ENCODE measurements at places on chromosomes 11 and 22.

DNA sequence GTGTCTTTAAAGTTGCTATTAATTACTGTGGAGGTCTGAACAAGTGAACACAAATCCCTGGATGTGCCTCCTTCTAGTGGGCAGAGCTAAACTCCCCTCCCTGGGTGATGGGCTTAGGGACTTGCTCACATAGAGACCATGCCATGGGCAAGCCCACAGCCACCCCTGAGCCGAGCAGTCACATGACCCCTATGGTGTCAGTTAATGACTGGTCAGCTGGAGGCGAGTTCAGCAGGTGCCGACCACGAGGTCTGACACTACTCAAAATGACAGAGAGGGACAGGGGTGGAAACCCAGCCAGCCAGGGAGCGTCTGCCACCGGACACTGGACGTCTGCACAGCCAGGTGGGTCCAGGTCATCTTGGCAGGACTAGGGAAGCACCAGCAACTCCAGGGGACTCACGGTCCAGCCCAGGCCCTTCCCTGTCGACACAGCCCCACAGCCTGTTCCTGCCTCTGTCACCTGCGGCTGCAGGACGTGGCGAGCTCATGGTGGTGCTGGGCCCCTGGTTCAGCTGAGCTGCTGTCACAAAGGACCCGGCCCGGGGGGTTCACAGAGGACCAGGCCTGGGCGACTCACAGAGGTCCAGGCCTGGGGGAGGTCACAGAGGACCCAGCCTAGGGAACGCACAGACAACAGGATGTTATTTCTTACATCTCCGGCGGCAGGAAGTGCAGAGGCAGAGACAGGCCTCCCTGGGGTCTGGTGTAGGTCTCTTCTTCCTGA lies 135.0 kb downstream of the BRD1 start:
- no peak for DNase-seq

GRCh38 chr11:35388061-35388460 lies 31.3 kb downstream of the SLC1A2 start:
- DNase-seq = no peak

DNA sequence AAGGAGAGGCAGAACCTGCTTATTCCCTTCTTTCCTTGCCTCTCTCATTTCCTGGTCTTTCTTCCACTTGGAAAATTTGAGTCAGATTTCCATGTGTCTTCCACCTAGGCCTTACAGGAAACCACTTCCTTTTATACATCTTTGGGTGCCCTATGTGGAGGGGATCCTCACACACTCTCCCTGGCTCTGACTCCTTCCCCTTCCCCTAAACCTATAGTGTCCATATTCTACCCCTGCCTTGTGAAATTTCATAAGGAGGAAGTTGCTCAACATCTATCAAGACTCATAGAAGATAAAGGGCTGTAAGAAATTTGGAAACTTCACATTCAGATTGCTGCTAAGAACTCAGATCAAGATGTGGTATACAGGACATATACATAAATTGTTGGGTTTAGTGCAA lies 20.4 kb downstream of the TUG1 start:
- no peak for DNase-seq

DNA sequence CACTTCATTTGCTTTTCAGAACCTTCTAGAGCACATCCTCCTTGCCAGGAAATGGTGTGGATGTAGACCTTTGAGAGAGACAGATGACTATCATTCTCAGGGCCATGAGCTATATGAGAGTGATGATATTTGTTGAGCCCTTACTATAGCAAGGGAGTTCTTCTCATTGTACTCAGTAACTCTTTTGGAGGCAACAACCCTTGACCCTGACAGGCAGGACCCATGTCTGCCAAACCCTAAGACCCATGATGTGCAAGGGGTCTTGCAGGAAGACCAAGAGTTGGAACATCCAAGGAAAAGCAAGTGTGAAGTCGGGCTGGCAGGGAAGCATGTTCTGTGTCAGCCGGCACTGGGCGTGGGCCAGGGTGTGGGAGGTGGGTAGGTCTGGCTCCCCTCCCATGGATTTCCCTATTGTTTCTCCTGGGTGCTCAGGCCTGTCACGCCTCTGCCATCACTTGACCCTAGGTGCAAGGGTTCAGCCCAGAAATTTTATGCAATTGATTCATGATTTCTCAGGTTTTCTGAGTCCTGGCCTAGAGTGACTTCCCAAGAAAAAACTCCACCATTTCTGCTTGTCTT lies 1.2 kb downstream of the FOLR3 start:
- no peak for DNase-seq

DNA sequence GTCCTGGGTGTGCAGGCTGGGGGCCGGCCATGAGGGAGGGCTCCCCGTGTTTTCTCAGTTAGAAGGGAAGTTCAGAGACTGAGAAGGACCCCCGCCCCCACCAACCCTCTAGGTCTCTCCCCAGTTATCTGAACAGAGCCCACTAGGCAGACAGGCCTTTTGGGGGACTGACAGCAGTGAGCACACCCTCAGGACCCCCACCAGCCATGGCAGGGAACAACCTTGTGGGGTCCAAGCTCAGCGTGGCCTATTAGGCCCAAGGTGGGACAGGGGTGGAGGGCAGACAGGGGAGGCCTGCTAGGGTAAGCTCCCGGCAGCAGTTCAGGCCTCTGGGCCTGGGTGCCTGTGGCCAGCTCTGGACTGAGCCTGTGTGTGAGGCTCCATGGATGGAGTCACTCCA lies 5.6 kb downstream of the LRRC75B start:
- no peak for DNase-seq

DNA sequence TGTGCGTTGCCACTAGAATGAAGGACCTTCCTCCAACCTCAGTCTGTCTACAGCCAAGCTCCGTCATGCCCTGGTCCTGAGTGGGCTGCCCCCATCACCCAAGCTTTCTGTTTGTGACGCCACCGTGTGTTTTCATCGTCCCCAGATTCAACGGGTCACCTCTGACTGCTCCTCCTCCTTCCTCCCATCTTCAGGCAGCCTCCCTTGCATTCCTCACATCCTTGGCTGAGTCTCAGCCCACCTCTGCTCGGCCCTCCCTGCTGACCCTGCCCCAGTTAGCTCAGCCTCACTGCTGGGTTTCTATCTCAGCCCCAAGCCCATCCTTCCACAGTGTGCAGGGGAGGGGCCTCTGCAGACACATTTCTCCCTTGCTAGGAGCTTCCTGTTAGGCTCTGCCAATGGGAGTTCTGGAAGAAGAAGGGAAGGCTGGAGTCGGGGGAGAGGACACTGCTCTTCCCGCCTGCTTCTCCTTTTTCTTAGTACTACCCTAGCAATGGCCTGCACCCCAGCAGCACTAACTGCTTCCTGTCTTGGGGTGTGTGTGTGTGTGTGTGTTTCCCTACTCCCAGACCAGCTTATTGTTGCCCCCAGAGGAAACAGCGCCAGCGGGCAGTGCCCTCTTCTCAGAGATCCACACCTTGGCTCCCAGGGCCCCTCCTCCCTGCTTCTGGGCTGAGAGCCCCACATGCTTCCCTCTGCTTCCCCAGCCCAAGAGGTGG lies 5.2 kb downstream of the IFT27 start:
- no peak for DNase-seq

GRCh38 chr11:109584001-109584972 lies 162.3 kb downstream of the C11orf87 start:
- no peak for DNase-seq

DNA sequence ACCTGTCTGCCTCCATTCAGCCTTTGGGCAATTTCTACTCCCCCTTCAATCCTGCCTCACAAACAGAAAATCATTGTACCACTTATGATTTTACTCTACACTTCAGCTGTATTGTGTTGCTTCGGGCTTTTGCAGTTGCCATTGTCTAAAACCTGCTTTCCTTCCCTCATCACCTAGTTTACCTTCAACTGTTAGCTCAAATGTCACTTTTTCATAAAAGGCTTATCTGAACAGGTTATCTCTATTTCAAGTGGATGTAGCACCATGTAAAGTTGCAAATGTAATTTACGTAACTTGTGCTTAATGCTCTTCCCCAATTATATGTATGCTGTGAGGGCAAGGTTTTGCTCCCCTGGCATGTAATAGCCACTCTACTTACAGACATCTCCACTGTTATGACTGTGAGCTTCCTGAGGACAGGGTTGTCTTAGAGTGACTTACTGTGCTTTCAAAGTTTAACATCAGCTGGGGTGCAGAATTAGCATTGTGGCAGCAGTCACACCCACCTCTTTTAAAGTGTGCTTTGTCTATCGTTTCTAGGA lies 5.4 kb downstream of the RPS25 start:
- DNase-seq = no peak

GRCh38 chr22:23137905-23138561 lies 3.8 kb downstream of the RSPH14 start:
- no peak for DNase-seq

GRCh38 chr11:58965246-58965985 lies 26.1 kb downstream of the GLYATL1 start:
- DNase-seq = peak; percentile 77

GRCh38 chr11:88231894-88232482 lies 56.7 kb upstream of the RAB38 start:
- DNase-seq = no peak

DNA sequence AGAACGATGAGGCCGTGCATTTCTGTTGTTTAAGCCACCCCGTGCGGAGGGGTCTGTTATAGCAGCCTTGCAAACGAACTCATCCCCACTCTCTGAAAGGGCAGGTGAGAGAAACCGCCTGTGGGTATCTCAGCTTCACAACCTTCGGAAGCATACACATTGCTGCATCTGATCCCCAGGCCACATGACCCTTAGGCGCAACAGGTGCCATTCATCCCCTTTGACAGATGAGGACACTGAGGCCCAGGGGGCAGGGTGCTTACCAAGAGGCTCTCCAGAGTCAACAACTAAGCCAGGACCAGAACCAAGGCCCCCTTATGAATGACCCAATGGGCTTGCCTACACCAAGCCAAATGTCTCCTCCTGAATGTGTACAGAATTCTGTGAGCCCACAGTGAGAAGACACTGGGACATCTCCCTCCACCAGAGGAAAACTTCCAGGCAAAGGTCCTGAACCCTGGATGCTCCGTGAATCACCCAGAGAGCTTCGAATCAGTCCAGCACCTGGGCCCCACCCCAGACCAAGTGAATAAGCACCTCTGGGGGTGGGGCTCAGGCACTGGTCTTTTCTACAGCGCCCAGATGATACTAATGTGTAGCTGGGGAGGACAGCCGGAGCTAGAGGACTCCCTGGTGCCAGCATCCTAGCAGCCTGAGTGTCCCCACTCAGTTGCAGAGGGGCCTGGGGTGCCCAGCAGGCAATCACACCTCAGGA lies 83.2 kb downstream of the BUD13 start:
- no peak for DNase-seq

- DNase-seq = no peak
Observed at GRCh38 chr22:27382947-27383346, 418.6 kb downstream of the MN1 start.

- no peak for DNase-seq
Observed at GRCh38 chr11:14388352-14388751, 29.4 kb upstream of the RRAS2 start.

DNA sequence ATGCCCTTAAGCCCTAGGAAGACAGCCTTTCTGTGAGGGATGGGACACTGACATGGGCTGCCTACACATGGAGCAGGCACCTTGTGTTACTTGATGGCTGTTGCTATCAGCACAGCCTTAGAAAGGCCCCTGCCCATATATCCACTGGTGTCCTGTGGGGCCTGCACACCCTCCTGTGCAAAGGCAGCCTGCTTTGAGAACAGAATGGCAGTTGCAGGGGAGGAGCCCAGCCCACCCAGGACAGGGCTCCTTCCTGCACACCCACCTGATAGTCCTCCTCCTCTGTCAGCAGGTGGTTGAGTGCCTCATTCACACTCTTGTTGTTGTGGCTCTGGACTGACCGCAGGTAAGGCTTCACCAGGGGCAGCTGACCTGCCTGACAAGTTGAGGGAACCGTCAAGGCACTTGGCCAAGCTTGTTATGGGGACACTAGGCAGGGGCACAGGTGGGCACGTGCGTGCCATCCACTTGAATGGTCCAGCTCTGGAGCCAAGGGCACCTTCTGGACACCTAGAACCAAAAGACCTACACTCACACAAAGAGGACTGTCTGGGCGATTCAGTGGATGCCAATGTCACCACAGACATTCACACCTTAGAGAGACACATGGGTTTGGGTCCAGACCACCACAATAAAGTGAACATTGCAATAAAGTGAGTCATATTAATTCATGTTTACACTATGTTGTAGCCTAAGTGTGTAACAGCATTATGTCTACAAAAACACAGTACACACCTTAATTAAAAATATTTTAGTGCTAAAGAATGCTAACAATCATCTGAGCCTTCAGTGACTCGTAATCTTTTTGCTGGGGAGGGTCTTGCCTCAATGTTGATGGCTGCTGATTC lies 9.4 kb upstream of the SLC25A1 start:
- DNase-seq = no peak

Data from HS-27A (cell line).